ENCODE measurements at places on chromosomes 7 and 10.

GRCh38 chr7:50558294-50559053, 6.7 kb downstream of the DDC start:
- DNase-seq = no peak

DNA sequence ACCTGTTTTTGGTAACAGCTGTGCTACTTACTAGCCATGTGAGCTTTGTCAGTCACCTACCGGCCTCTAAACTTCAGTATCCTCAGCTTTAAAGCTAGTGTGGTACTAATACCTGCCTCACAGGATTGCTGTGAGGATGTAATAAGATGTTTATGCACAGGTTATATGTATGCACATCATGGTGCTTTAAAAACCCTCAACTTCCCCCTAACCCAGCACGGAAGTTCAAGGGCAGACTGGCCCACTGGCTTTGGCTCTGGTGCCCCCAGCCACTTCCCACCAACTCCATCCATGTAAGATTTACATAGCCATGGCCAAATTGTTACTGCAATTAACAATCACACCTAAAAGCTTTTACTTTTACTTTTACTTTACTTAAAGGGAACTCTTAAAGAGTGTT, 676.0 kb upstream of the GALNT17 start:
- DNase-seq = no peak

GRCh38 chr10:80473692-80474596, 19.8 kb downstream of the TSPAN14 start:
- no peak for DNase-seq

GRCh38 chr10:97261656-97262055, 30.8 kb downstream of the ARHGAP19 start:
- DNase-seq = no peak

Measured in SW 1271 (cell line).